ENCODE measurements at places on chromosomes 2 and 18. TPM values are rescaled to one million over a fixed set of nuclear protein-coding genes. Genes with fewer than 3 reads are reported as not detected.

- peak; percentile 34 for DNase-seq
These were observed 129.9 kb downstream of the SOCS6 start for GRCh38 chr18:70418546-70419311.

GRCh38 chr2:33619028-33619427 lies 19.9 kb upstream of the FAM98A start:
- no peak for DNase-seq

DNA sequence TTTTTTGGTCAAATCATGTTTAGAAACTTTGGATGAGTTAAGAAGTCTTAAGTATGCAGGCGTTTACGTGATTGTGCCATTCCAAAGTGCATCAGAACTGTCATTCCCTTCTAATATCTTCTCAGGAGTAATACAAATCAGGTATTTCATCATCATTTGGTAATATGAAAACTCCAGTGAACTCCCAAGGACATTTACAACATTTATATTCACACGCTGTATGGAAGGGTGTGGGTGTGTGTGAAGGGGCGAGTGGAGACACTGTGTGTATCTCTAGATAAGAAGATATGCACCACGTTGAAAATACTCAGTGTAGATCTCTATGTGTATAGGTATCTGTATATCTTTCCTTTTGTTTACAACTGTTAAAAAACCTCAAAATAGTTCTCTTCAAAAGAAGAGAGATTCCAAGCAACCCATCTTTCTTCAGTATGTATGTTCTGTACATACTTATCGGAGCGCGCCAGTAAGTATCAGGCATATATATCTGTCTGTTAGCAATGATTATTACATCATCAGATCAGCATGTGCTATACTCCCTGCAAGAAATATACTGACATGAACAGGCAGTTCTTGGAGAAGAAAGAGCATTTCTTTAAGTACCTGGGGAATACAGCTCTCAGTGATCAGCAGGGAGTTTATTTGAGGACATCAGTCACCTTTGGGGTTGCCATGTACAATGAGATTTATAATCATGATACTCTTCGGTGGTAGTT lies 29.3 kb downstream of the COX7A2L start:
- no peak for DNase-seq

- no peak for DNase-seq
These were observed 216.0 kb downstream of the ACKR3 start for GRCh38 chr2:236785611-236786057.

DNA sequence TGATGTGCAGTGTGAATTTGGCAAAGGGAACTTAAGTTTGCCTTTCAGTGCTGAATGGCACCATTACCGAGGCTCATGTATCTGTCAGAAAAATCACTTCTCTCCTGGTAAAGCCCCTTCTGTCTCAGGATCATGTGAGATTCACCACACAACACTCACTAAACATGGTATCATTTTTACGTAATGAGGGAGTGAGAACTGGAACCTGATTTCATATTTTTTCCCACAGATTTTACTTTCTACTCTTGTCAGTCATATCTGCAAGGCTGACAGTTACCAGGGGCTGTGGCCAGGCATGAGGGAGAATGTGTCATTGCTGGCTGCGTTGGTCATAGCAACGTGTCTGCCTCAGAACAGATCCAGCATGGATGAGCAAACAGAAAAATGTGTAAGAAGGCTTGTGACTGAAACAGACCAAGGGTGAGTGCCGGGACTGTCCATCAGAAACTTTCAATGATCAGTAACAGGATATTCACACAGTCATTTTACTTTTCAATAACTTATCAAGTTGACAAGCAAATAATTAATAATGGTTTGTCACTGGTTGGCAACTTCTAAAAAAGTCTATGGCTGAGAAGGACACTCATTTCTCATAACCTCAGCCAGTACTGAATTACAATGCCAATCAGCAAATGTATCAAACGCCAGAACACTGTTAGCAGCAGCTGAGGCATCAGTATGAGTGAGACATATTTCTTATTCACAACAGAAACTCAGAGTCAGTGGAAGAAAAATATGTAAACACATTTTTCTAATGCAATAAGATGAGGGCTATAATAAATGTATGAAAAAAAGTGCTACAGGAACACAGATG lies 100.5 kb downstream of the CDC42EP3 start:
- DNase-seq, result peak; percentile 79

LOXHD1 gene
- polyA plus RNA-seq, result not detected

VWC2L gene
- polyA plus RNA-seq, result not detected

ACKR3 gene
- 1.5 TPM for polyA plus RNA-seq

All from fibroblast of lung (primary cell).